Activated CD8-positive, alpha-beta memory T cell treated with anti-CD3 and anti-CD28 coated beads for 24 hours (primary cell): ENCODE measurements at places on chromosomes 4 and X.

GRCh38 chrX:68842781-68843581 is 14.2 kb downstream of the EFNB1 start:
- DNase-seq, result no peak

DNA sequence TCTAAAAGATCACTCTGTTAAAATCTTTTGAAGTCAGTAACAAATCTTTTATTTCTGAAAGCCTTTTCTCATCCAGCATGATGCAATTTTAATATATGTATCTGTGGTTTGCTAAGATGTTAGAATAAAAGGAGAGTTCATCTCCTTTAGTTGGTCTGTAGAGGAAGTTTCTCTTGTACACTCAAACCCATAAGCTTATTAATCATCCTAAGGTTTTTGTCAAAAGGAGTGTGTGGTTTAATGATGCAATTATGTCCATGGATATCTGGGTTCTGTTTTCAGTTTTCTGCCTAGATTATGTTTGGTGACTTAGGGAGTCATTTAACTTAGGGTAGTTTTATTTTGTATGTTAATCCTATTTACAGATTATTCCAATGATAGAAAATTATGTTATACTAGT is 52.1 kb upstream of the NDST4 start:
- no peak for DNase-seq

GRCh38 chr4:72063726-72064125 is 31.9 kb downstream of the NPFFR2 start:
- DNase-seq, result no peak

DNA sequence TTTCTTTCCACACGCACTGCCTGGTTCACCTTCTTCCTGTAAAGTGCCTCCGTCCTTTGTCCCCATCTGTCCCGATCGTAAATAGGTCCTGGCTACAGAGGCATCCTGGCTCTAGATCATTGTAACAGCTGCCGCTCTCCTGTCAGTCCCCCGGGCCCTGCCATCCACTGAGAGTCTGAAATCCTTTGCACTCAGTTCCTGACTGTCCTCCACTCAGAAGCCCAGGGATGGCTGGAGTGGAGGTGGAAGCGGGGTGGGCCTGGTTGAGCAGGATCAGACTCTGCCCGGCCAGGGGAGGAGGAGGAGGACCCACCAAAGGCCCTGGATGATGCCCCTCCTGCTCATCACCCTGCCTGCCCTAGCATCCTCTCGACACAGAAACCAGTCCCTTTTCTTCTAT is 29.8 kb downstream of the PIGG start:
- DNase-seq, result no peak

DNA sequence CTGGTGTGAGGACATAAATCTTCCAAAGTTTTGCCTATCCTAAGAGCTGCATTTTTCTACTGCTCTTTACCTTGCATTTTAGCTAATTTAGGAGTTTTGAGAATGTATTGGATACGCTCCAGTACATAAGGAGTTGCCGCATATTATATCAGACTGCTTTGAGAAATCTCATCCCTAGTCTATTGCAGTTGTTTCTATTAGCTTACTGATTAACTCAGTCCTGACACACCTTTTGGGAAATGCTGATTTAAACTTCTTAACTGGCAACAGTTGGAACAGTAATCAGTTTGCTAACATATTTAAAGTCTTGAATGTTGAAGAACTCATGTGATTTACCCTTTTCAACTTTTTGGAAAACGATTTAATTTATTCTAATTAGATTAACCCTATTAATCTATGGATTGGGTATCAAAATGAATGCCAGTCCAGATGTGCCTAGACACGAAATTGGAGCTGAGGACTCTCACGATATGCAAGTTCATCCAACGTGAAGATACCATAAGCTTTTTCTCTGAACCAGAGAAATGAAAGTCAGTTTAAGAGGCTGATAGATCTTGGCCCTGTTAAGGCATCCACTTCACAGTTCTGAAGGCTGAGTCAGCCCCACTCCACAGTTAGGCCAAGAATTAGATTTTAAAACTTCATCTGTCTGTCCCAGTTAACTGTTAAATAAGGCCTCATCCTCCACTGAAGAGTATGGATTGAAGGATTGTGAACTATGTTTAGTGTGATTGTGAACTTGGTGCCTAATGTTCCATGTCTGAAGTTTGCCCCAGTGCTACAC is 90.0 kb downstream of the MAOA start:
- no peak for DNase-seq

DNA sequence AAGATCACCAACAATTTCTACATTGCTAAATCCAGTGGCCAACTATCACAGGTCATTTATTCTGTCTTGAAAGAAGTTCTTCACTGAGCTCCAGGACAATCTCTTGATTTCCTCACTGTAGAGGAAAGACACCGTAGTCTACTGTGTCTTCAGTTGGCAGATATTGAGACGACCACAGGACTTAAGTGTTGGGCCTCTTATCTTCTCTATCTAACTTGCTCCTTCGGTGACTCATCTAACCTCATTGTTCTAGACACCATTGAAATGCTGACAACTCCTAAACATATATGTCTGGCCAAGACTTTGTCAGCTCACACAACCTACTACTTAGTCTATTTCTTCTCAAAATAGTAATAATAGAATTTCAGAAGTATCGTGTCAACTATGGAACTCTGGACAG is 425.8 kb downstream of the ARAP2 start:
- no peak for DNase-seq

- no peak for DNase-seq
Observed at GRCh38 chrX:31356275-31357212, 284.7 kb upstream of the FTHL17 start.

GRCh38 chr4:186227221-186227620 is at the start of gene KLKB1:
Gene KLKB1 (plus strand): TSS chr4:186227507. CDS start chr4:186228196, 689 bp downstream.
- no peak for DNase-seq

- peak; percentile 57 for DNase-seq
Observed at GRCh38 chr4:124262211-124263179, 450.0 kb downstream of the ANKRD50 start.

GRCh38 chr4:111512081-111512783 is 633.0 kb upstream of the FAM241A start:
- DNase-seq, result no peak

DNA sequence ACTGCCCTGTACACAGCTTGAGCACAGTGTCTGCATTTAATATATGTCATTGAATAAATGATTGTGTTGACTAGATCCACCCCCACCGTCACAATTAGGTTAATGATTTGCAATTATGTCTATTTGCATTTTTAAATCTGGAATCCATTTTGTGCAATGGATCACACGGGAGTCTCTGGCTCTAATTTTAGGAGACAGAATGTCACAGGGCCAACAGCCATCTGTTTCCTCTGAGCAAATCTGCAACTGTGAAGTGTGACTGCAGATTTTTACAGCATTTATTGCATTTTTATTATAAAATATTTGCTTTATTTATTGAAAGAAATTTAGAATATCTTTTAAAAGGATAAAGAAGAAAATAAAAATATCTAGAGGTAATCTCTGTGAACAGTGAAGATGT is 316.8 kb downstream of the HS3ST1 start:
- no peak for DNase-seq

DNA sequence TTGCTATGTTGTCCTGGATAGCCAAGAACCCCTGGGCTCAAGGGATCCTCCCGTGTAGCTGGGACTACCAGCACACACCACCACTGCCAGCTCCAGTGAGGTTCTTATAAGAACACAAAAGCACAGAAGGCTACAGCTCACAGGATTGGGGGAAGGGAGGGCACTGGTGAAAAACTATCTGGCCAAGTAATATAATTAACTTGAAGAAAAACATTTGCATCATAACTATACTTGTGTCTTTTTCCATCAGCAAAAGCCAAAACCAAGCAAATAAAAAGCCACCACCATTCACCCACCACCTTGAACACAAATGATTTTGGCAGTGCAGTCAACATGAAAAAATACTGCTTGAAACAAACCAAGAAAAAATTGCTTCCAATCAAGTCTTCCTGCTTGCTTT is 188.2 kb downstream of the MAML3 start:
- DNase-seq, result no peak
